Spleen (tissue), 13 donors: ENCODE measurements at places on chromosomes 16 and 17. TPM values are rescaled to one million over a fixed set of nuclear protein-coding genes. Genes with fewer than 3 reads are reported as not detected.

The PRAC1 gene
- not detected for polyA plus RNA-seq

GRCh38 chr16:72182976-72183375 is 11.0 kb upstream of the PMFBP1 start:
- DNase-seq: no peak
- H3K4me3 ChIP-seq: no peak overlapping the region
- no peak overlapping the region for H3K27ac ChIP-seq

DNA sequence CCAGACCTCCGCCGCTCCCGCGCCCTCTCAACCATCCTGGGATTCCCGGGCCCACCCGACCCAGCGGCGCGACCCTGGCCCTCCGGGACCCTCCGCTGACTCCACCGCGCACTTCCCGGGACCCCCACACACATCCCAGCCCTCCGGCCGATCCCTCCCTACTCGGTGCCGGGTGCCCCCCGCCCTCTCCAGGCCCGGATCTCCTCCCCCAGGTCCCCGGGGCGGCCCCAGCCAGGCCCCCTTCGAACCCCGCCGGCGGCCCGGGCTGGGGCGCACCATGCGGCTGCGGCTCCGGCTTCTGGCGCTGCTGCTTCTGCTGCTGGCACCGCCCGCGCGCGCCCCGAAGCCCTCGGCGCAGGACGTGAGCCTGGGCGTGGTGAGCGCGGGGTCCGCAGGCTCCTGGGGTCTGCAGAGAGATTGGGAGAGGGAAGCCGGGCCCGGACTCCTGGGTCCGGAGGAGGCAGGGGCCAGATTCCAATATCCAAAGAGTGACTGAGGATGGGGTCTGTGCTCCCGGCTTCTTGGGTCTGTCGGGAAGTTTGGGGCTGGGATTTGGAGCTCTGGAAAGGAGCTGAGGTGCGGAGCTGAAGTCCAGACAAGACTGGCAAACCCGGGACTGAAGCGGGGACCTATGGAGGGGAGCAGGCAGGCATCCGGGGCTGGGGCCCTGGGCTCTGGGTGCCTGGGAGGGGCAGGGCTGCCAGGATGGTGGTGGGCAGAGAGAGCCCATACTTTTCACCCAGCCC is 453 bp downstream of the MMP25 start:
- peaks cover 69% of the 10 kb centered on the region for H3K4me1 ChIP-seq
- H3K27me3 ChIP-seq: peaks cover 63% of the 10 kb centered on the region
- H3K27ac ChIP-seq: peak overlapping the region; percentile 73
- DNase-seq: peak; percentile 86
- peak overlapping the region; percentile 38 for H3K4me3 ChIP-seq

The E4F1 gene
- 20.8 TPM for polyA plus RNA-seq

The MAFG gene
- polyA plus RNA-seq: 3.7 TPM

- no peak for DNase-seq
- no peak overlapping the region for H3K27ac ChIP-seq
- peaks cover 77% of the 10 kb centered on the region for H3K36me3 ChIP-seq
- H3K4me1 ChIP-seq: no peaks in the 10 kb centered on the region
- H3K4me3 ChIP-seq: no peak overlapping the region
- H3K27me3 ChIP-seq: no peaks in the 10 kb centered on the region
Observed at GRCh38 chr16:84976644-84977400, 34.5 kb downstream of the ZDHHC7 start.

- H3K27me3 ChIP-seq: no peaks in the 10 kb centered on the region
- no peak for DNase-seq
- no peaks in the 10 kb centered on the region for H3K4me1 ChIP-seq
- H3K4me3 ChIP-seq: no peak overlapping the region
Observed at GRCh38 chr16:14427371-14427948, 202.6 kb downstream of the PARN start.

- H3K4me3 ChIP-seq: no peak overlapping the region
- H3K27me3 ChIP-seq: no peaks in the 10 kb centered on the region
- no peak for DNase-seq
Observed at GRCh38 chr16:88899901-88900661, 33.6 kb upstream of the PABPN1L start.

- peaks cover 99% of the 10 kb centered on the region for H3K4me1 ChIP-seq
- H3K27ac ChIP-seq: peak overlapping the region; percentile 22
- peaks cover 45% of the 10 kb centered on the region for H3K36me3 ChIP-seq
- H3K27me3 ChIP-seq: no peaks in the 10 kb centered on the region
- DNase-seq: no peak
Observed at GRCh38 chr16:84605339-84605848, 12.5 kb downstream of the COTL1 start.

- H3K27ac ChIP-seq: no peak overlapping the region
- H3K4me1 ChIP-seq: no peaks in the 10 kb centered on the region
- no peaks in the 10 kb centered on the region for H3K27me3 ChIP-seq
- no peak for DNase-seq
- no peaks in the 10 kb centered on the region for H3K36me3 ChIP-seq
Observed at GRCh38 chr16:66639091-66639885, 34.8 kb downstream of the CMTM3 start.

The CYBA gene
- 917 TPM for polyA plus RNA-seq

DNA sequence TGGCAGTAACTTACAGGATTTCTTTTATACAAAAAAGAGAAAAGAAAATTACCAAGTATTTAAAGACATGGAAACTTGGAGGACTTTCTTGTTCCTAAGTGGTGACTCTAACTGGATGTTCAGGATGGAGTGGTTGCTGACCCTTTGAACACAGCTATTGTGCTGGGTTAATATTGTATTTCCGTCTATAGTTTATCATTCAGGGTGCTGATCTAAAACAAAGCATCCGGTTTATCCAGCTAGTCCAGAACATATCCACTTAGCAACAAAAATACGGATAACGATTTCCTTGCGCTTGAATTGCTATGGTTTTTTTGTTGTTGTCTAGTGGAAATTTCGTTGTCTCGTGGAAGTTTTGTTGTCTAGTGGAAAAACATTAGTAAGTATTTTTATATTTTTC is 38.2 kb downstream of the SNTB2 start:
- H3K27me3 ChIP-seq: no peaks in the 10 kb centered on the region
- H3K4me3 ChIP-seq: no peak overlapping the region
- DNase-seq: no peak
- no peaks in the 10 kb centered on the region for H3K36me3 ChIP-seq
- H3K4me1 ChIP-seq: no peaks in the 10 kb centered on the region
- H3K27ac ChIP-seq: peak overlapping the region; percentile 63

The MYO15A gene
- polyA plus RNA-seq: 0.74 TPM

- peaks cover 84% of the 10 kb centered on the region for H3K36me3 ChIP-seq
- no peak overlapping the region for H3K4me3 ChIP-seq
- H3K27me3 ChIP-seq: no peaks in the 10 kb centered on the region
- H3K27ac ChIP-seq: no peak overlapping the region
- H3K4me1 ChIP-seq: peaks cover 15% of the 10 kb centered on the region
- DNase-seq: peak; percentile 66
Observed at GRCh38 chr17:80883831-80884735, 107.6 kb upstream of the CHMP6 start.

- H3K4me1 ChIP-seq: peaks cover 8% of the 10 kb centered on the region
- H3K36me3 ChIP-seq: peaks cover 2% of the 10 kb centered on the region
- H3K27ac ChIP-seq: no peak overlapping the region
- no peak for DNase-seq
Observed at GRCh38 chr16:22327446-22327775, 30.2 kb downstream of the POLR3E start.

The TMEM92 gene
- polyA plus RNA-seq: not detected

DNA sequence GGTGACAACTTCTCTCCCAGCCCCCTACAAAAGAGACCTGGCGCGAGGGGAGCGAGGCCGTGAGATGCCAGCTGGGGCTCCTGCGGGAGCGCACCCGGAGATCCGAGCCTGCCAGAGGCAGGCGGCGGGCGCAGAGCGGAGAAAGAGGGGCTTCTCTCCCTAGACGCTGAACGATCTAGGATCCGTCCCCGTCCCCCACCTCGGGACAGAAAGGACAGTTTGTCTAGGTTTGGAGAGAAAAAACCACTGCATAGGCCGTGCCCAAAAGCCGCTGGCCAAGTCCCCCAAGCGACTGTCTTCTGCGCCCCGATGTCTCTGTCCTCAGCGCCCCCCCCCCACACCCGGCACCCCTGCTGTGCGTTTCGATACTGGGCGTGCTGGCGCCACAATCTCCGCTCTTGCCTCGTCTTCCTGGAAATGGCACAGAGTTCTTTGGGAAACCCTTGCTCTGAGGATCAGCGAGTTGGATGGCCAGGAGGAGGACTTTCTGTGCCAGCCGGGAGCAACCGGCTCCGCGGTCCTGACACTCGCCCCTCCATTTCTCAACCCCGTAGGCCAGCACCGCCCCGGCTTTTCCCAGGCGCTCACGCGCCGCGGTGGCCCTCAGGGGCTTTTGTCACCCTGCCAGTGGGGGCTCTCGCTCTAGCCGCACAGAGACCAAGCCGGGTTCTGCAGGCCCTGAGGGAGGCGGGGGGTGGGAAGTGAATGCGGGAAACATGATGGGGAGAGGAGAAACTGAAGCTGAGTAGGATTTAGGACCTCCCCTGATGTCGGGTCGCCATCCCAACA is 1.0 kb downstream of the SSTR2 start:
- H3K4me3 ChIP-seq: peak overlapping the region; percentile 50
- peak overlapping the region; percentile 70 for H3K27ac ChIP-seq

DNA sequence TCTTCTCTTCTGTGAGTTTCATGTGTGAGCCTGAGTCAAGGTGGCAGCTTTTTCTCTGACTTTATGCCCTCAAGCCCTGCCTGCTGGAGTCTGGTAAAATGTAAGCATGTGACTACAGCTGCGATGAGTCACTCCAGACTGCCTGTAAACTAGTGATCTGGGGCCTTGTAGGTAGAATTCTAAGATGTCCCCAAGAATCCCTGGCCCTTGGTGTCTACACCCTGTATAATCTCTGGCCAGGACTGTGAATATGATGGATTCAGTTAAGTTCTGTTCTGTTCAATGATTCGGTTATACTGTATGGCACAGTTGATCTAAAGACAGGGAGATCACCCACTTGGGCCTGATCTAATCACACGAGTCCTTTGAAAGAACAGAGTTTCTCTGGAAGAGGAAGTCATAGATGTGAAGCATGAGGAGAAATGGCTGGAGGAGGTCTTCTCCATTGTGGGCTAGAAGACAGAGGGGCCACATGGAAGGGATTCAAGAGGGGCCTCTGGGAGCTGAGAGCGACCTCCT is 29.8 kb downstream of the PRSS54 start:
- no peak for DNase-seq
- peaks cover 4% of the 10 kb centered on the region for H3K4me1 ChIP-seq
- H3K4me3 ChIP-seq: no peak overlapping the region
- H3K36me3 ChIP-seq: no peaks in the 10 kb centered on the region
- no peak overlapping the region for H3K27ac ChIP-seq

GRCh38 chr16:85220125-85220839 is 108.0 kb upstream of the CIBAR2 start:
- H3K4me3 ChIP-seq: no peak overlapping the region
- no peaks in the 10 kb centered on the region for H3K27me3 ChIP-seq
- peaks cover 52% of the 10 kb centered on the region for H3K4me1 ChIP-seq
- no peaks in the 10 kb centered on the region for H3K36me3 ChIP-seq

The KIF19 gene
- 22.8 TPM for polyA plus RNA-seq

DNA sequence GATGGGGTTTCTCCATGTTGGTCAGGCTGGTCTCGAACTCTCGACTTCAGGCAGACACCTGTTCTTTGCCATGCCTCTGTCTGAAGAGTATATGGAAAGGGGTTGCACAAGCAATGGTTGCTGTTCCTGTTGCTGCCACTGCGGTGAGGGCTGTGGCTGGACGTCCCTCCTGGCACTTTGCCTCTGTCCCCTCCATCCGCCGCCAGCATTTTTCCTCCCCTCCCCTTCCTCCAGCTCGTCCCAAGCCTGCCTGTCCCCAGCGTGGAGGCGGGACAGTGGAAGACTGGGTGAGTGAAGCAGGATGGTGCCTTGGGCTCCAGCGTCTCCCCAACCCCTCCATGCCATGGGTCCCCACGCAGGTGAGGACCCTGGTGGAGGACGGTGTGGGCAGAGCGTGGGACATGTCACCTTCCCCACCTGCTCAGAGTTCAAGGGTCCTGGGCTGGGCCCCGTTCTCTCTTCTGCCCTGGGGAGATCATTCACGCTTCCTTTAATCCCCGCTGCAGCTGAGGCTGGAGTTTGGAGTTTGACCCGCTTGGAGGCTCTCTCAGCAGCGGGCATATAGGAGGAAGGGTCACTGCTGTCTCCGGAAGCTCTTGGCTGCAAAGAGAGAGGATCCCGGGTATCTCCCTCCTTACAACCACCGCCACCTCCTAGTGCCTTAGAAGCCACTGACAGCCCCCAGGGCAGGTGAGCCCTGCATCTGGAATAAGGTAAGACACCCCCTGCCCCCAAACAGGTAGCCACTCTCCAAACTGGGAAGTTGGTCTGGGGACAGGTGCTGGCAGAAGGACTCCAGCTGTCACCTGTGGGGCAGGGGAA is at the start of gene SLC5A11:
Gene SLC5A11, plus strand, starts transcription at position 238 of the 822 bp plus-strand sequence. CDS start 12,681 bp downstream, outside the sequence.
- H3K4me1 ChIP-seq: no peaks in the 10 kb centered on the region
- no peaks in the 10 kb centered on the region for H3K36me3 ChIP-seq
- H3K27me3 ChIP-seq: no peaks in the 10 kb centered on the region
- H3K4me3 ChIP-seq: no peak within 1 kb of the TSS

DNA sequence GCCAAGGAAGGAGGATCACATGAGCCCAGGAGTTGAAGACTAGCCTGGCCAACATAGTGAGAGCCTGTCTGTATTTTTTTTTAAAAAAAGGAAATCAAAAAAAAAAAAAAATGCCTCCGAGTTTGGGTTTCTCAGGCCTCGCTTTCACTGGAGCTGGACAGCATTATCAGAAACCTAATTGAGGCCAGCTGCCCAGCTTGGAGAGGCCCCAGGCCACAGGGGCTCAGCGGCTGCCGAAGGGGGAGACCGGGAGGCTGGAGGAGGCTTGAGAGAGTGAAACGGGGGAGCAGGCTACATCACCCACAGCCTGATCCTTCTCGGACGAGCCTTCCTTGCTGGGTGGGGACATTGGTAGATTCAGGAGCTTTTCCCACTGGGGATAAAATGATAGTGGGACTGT is 5.1 kb downstream of the TTYH2 start:
- no peak for DNase-seq
- no peaks in the 10 kb centered on the region for H3K27me3 ChIP-seq
- H3K27ac ChIP-seq: no peak overlapping the region
- no peak overlapping the region for H3K4me3 ChIP-seq

GRCh38 chr17:65155622-65156021 is 18.5 kb downstream of the RGS9 start:
- no peak overlapping the region for H3K4me3 ChIP-seq
- no peak overlapping the region for H3K27ac ChIP-seq
- no peaks in the 10 kb centered on the region for H3K36me3 ChIP-seq
- H3K27me3 ChIP-seq: no peaks in the 10 kb centered on the region
- no peaks in the 10 kb centered on the region for H3K4me1 ChIP-seq
- DNase-seq: no peak
